ENCODE measurements at places on chromosomes 11 and 22. TPM values are rescaled to one million over a fixed set of nuclear protein-coding genes. Genes with fewer than 3 reads are reported as not detected.

MUC5AC gene
- not detected for polyA plus RNA-seq

IGSF9B gene
- 0.07 TPM for polyA plus RNA-seq

TMEM151A gene
- polyA plus RNA-seq, result 1.5 TPM

TMEM80 gene
- polyA plus RNA-seq, result 72.5 TPM

PGA4 gene
- not detected for polyA plus RNA-seq

PATE4 gene
- not detected for polyA plus RNA-seq

MS4A15 gene
- polyA plus RNA-seq, result not detected

TRIM51 gene
- polyA plus RNA-seq, result not detected
